Kasumi-1 (cell line): ENCODE measurements at places on chromosomes 5 and 9.

DNA sequence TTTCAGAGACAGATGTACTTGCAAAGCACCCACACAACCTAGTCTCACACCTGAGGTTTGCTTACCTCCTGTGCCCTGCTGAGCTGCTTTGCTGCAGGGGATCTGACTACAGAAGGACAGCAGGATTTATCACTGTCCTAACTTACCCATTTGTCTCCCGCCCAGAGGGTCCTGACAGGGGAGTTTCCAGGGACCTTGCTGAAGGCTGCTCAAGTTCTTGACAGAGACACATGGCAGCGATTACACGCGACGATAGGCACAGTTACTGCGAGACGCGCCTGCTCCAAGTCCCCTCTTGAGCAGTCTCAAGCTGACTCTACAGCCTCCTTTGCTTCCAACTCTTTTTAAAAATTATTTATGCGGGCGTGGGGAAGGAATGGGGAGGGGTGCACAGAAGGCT lies 24.6 kb upstream of the GALNT10 start:
- no peak for DNase-seq

GRCh38 chr9:124004593-124004992 lies 7.0 kb upstream of the LHX2 start:
- no peak for DNase-seq

DNA sequence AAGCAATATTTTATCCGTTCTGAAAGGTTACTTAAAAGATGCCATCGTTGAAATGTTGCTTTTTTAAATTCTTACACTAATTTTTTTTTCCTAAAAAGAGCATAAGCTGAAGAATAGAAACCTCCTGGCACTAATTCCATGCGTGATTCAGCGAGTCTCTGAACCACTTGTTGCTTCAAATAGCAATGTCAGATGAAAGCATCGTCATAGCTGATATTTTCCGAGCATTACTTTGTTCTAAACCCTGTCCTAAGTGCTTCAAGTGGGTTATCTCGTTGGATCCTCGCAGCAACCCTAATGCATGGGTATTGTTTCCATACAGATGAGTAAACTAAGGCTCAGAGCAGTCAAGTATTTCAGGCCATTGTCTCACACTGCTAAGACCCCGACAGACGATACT lies 79.7 kb downstream of the CDH6 start:
- DNase-seq, result no peak

GRCh38 chr9:72955126-72955455 lies 2.2 kb upstream of the ALDH1A1 start:
- no peak for DNase-seq

DNA sequence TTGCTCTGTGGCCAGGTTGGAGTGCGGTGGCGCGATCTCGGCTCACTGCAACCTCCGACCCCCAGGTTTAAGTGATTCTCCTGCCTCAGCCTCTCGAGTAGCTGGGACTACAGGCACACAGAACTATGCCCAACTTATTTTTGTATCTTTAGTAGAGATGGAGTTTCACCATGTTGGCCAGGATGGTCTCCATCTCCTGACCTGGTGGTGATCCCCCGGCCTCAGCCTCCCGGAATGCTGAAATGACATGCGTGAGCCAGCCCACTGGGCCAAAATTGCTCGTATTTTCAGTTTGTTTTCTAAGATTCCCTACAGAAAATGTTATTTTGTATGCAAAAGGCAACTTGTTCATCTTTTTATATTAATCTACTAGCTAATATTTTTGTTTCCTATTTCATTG lies 782.6 kb downstream of the TLE1 start:
- no peak for DNase-seq

DNA sequence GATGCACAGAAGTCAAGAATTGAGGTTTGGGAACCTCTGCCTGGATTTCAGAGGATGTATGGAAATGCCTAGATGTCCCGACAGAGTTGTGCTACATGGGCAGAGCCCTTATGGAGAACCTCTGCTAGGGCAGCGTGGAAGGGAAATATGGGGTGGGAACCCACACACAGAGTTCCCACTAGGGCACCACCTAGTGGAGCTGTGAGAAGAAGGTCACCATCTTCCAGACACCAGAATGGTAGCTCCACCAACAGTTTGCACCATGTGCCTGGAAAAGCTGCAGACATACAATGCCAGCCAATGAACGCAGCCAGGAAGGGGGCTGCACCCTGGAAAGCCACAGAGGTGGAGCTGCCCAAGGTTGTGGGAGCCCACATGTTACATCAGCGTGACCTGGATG lies 104.5 kb downstream of the STK32A start:
- DNase-seq, result no peak

GRCh38 chr5:90506221-90506620 lies 23.2 kb downstream of the LYSMD3 start:
- DNase-seq, result no peak

DNA sequence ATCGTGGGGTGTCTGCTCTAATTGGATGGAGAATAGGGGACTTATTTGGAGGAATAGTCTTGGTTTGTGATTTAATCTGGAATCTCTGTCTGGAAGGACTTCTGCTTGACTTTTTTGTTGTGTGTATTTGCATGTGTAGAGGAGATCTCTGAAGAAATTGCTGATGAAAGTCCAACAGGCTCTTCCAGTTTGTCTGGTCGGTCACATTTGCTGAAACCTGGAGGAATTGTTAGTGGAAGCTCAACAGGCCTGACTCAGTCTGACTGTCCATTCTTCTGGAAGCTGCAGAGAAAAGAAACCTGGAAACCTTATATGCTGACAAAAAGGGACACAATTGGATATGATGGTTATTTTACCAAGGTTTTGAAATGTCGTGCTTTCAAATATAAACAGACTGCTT lies 33.4 kb upstream of the TENT2 start:
- no peak for DNase-seq

GRCh38 chr5:58675341-58675740 lies 92.5 kb downstream of the RAB3C start:
- no peak for DNase-seq

DNA sequence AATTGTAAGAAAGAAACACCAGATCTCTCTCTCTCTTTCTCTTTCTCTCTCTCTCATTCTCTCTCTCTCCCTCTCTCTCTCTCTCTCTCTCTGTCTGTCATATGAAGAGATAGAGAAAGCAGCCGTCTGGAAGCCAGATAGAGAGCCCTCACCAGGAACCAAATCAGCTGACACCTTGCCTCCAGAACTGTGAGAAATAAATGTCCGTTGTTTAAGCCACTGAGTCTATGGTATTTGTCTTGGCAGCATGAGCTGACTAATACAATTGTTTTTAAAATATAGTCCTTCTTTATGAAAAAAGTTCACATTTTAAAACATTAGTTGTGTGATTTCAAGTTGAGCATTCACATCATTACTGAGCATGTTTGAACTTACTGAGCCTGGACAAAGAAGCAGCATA lies 275.6 kb downstream of the CETN3 start:
- no peak for DNase-seq

DNA sequence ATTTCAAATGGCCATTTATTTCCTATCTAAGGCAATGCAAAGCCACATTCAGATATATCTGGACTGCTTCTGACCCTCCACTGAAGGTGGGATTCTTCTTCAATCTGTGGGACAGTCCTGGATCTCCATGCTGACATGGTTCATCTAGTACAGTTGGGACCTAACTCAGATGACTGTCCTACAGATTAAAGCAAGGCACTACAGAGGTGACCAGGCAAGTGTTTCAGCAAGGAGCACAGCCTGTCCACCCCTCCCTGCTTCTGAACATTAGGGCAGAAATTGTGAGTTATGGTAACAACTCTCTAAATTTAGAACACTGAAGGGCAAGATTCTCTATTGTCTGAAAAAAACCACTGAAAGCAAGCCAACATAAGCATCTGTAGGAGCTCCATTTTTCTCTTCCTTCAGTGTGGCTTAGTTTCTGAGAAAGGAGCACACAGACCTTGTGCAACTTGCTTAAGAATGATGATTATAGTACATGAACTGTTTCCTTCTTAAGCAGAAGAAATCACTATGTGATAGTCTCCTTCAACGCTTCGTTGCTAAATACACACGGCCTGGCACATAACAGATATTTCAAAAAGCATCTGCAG lies 62.9 kb upstream of the BARX1 start:
- DNase-seq, result no peak

GRCh38 chr5:169694091-169694625 lies 57.1 kb downstream of the DOCK2 start:
- no peak for DNase-seq

DNA sequence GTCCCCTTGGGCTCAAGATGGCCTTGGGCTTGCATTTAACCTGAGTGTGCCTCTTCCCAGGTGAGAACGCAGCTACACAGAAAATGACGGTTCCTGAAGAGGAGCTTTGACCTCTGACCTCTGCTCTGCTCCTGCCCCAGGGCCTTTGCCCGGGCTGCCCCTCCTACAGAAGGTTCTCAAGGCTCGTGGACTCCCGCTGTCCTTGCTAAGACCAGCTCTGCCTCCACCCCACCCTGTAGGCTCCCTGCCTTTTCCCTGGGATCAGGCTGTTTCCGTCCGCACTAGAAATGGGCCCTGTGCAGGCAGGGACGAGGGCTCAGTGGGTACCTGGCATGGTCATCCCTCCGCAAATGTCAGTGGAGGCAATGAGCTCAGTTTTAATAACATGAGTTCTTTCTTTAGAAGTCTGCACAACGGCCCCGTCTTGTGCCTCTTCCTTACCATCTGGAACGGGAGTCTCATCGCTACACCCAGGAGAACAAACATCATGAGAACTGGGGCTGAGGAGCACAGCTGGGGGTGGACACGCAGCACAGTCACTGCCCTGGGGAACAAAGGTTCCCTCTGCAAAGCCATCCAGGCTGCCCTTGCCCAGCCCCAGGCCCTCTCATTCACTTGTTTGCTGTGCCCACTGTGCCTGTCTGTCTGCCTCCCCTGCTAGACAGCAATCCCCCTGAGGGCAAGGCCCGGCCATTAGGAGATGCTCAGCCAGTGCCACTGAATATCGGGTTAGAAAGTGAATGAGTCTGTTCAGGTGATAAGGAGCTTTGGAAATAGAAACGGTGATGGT lies 26.7 kb upstream of the LPCAT1 start:
- DNase-seq, result no peak

DNA sequence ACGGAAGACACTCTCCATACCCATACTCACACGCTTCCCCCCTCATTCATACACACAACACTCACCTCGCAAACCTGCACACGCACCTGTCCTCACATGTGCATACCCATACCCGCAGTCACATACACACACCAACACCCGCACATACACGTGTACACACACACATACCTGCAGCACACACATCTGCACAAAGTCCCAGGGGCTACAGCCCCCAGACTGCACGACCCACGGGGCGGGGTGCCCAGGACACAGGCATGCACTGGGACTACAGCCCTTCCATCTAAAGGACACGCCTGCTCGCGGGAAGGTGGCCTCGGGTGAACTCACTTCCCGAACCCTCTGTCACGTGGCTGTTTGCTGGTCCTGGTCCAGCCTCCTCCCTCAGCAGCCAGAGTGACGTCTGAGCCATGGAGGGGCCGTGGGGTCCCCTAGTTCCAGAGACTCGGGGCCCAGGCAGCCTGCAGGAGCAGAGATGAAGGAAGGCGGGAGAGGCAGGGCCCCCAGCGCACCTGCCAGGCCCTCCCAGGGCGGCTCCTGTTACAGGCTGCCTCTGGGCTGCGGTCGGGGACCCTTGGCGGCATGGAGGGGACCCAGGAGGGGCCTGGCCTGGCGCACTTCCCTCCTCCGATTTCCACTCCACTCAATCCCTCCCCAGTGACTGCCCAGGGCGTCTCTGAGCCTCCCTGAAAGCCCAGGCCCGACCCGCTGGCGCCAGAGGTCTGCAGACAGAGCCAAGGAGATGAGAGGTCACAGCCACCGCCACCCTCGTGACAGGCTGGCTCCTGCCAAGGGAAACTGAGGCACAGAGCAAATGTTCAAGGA lies 8.1 kb downstream of the SLC12A7 start:
- DNase-seq, result peak; percentile 13

GRCh38 chr9:125074976-125075375 lies 68.4 kb downstream of the SCAI start:
- DNase-seq, result no peak

DNA sequence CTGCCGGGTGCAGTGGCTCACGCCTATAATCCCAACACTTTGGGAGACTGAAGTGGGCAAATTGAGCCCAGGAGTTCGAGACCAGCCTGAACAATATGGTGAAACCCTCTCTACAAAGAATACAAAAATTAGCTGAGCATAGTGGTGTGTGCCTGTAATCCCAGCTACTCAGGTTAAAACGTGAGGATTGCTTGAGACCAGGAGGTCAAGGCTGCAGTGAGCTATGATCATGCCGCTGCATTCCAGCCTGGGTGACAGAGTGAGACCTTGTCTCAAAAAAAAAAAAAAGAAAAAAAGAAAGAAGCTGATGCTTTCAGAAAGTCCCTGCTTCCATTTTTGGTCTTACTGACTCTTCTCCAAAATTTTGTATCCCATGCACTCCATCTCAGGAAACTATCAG lies 31.3 kb downstream of the SNAPC3 start:
- no peak for DNase-seq

DNA sequence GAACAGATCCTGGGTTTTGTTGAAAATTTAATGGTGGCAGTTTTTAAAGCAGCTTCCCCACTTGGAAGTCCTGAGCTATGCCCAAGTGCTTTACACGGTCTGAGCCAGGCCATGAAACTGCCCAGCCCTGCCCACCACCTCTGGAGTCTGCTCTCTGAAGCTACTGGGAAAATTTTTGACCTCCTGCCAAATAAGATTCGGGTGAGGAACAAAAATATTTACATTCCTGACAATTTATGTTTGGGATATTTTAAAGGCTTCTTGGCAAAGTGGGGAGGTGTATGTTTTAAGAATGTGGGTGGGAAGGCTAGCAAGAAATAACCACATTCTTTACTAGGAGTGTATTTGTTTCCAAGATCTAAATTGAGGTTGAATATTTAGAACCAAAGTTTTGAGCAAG lies 50.0 kb downstream of the HACD4 start:
- DNase-seq, result no peak

DNA sequence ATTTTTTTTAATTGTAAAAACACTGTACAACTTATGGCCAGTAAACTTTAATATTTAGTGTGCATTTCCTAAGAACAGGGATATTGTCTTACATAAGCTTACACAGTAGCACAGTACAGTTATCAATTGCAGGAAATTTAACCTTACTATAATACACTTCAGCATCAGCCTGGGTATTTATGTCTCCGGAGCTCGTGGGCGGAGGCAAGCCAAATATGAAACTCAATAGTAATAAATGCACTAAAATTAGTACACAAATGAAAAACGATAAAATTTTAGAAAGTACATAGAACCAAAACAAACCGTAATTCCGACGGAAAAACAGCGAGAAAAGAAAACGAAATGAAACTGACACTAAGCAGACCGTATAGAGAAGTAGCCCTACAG lies 91.2 kb downstream of the ANXA2R start:
- no peak for DNase-seq

DNA sequence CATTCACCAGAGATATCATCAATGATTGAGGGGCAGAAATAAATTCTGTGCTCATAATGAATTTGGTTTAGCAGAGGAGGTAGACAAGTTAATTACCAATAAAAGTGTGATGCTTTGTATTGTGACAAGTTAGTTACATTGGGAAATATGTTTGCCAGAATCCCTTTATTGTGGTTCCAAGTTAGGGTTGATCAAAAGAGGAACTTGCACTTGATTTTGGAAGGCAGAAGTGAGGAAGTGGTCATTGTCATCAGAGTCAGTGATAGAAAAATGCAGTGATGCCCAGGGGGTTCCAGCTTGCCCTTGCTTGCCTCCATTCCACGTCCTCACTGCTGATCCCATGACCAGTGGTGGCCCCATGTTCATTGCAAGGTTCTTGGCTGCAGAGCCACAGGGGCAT lies 69.7 kb downstream of the SVEP1 start:
- peak; percentile 75 for DNase-seq

- no peak for DNase-seq
These were observed 80.4 kb upstream of the OSMR start for GRCh38 chr5:38765399-38765861.

GRCh38 chr5:14420101-14420811 lies 161.3 kb upstream of the OTULINL start:
- no peak for DNase-seq

- no peak for DNase-seq
These were observed 31.5 kb upstream of the TMED7 start for GRCh38 chr5:115657125-115657880.
